ENCODE measurements at places on chromosomes 1 and 21. TPM values are rescaled to one million over a fixed set of nuclear protein-coding genes. Genes with fewer than 3 reads are reported as not detected.
A peak's percentile ranks its signal among the peaks of the same experiment; 100 is the strongest.

DNA sequence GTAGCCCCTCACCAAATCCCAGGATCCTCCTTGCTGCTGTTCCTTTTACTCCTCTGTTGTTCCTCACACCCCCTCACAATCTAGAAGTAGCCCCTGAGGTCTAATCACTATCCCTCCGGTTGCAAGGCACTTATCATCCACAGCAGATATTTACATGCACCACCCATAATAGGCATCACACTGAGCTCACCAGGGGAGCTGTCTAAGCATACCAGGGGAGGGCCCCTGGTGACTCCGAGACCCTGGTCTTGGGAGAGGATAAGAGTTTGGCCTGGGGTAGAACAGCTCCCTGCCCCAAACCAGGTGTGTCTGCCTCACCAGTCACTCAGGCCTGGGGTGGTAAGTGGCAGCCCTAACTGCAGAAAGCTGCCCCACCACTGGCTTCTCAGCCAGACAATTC lies 37.3 kb upstream of the ZC3H12A start:
- DNase-seq, result no peak

- peak; percentile 68 for DNase-seq
Measured at GRCh38 chr1:64082459-64082858, 121.0 kb upstream of the UBE2U start.

DNA sequence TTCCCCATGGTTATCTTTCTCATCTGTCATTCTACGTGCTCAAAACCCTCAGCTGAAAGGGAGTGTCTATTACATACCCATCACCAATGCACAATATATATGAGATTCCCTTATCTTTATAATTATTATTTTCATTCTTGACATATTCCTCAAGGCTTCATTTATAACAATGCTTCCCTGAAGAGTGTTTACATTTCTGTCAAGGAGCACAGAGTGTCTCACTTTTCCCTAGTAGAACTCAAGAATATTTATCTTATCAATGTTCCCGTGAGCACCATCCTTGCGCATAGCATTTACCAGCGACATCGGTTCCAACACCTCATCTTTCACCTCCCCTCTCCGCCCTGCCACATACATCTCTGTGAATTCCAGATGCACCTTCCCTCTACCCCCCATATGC lies 250.6 kb downstream of the PLA2G4A start:
- no peak for DNase-seq

DNA sequence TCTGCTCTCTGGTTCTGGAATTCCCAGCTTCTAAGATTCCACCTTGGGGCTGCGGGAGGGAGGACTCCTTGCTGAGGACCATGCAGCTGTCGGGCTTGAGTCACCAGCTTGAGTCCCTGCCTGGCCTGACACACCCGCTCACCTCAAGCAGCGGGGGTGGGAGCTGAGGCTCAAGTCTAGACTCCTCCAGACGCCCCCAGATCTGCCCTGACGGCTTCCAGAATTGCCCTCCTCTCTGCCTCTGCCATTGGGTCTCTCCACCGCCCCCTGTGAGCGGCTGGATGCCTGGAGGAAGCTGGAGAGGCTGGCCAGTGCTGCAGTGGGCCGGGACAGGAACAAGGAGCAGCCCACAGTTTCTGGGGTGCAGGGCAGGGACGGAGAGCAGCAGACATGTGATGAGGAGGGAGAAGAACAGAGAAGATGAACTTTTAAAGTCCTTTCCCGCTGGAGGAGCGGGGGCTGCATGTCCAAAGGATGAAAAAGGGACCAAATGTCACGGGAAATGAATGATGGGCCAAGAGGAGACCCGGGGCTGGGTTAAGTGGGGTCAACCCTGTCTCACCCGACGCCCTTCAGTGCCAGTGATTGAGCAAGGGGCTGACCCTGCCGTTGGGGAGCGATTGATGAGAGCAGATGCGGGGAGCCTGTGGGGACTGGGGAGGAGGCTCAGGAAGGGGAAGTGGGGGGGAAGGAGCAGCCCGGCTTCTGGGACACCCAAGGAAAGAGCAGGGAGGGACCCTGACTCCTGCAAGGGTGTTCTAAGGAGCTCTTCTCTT lies 13.5 kb downstream of the CRABP2 start:
- peak; percentile 69 for DNase-seq

GRCh38 chr1:94927405-94928175 lies 680 bp upstream of the CNN3 start:
- DNase-seq, result peak; percentile 69

DNA sequence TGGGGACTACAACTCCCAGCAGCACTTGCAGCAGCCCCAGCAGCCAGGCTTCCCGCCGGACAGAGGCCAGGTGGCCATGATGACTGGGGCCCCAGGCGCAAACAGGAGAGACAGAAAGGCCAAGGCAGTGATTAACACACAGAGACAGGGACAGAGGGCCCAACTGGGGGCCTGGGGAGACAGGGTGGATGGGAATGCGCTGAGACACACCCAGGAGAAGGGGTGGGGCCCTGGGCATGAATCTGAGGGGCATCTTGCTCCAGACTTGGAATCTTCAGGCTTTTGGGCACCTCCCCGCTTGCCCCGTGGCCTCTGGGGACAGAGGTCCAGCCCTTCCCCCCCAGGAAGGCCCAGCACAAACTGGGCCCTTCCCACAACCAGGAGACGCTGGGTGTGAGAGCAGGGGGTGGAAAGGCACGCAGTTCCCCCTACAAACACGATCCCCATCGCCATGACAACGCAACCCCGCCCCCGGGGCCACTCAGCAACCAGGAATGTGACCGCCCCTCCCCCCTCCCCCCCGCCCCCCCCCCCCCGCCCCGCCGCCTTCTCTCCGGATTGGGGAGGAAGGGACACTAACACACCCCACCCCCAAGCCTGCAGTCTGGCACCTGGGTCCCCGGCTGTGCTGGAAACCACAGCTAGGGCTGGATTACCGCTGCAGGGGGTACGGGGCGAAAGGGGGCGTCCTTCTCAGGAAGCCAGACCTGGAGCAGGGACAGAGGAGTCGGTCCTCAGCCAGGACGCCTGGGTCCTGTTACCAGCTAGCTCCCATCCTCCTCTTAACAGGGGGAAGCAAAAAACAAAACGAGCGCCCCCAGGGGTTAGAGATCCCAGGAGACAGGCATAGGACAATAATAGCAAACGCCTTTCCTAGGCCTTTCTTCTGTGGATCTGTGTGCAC lies 4.5 kb downstream of the HDGF start:
- peak; percentile 89 for DNase-seq

DNA sequence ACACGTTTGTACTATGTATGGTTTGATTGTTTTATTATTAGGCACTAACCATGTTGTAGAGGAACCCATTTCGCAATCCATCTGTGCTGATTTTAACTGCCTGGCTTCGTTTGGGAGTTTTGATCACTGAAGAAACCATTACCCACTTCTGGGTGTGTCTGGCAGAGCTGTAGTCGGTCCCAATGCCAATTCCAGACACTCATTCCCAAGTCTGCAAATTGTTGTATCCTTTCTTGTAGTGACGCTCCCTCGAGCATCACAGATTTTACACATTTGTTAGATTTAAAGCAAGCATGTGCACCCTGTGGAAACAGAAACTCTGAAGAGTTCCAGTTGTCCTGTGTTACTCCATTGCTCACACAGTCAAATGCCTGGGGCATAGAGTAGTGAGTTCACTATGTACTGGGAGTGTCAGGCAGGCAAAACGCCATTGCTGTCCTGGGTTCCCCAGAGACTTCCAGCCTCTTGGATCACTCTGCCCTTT lies 31.0 kb upstream of the EFCAB14 start:
- no peak for DNase-seq

GRCh38 chr1:206867239-206867638 lies 1.8 kb downstream of the IL20 start:
- DNase-seq, result no peak

GRCh38 chr1:229579059-229579673 lies 20.7 kb upstream of the ABCB10 start:
- DNase-seq, result peak; percentile 35

DNA sequence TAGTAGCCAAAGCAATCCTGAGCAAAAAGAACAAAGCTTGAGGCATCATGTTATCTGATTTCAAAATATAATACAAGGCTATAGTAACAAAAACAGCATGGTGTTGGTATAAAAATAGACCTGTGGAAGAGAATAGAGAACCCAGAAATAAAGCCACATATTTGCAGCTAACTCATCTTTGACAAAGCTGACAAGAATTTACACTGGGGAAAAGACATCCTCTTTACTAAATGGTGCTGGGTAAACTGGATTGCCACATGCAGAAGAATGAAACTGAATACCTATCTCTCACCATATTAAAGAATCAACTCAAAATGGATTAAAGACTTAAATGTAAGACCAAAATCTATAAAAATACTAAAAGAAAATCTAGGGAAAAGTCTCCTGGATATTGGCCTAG lies 59.5 kb upstream of the CD55 start:
- no peak for DNase-seq

DNA sequence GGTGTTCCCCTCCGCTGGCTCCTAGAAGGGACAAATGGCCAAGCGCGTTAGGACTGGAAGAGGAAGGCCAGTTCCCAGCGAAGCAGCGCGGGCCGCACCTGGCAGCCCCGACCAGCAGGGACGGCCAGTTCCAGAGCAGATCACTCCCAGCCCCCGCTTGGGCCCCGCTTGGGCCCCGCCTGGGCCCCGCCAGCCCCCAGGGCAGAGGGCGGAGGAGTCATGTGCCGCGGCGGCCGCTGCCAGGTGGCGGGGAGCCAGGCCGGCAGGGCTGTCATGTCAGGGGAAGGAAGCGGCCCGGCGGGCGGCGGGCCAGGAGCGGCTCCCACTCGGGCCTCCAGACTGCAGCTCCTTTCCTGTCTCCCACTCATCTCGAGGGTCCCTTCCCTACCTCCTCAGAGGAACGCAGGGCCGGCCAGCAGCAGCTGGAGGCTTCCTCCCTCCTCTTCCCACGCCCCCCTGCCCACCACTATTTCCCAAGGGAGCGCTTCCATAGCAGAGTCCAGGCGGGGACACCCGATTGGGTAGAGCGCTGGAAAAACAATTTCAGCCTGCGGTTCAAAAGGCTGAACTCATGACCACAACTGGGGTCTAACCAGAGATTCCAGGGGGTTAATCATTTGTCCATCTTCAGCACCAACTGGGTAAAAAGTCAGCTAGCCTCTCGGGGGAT lies 16.5 kb downstream of the ZNF697 start:
- DNase-seq, result peak; percentile 74

The EFCAB7 gene
- 9.1 TPM for total RNA-seq

The LCE1B gene
- not detected for total RNA-seq
